AG10803 (cell line): ENCODE measurements at places on chromosomes 4 and X.

DNA sequence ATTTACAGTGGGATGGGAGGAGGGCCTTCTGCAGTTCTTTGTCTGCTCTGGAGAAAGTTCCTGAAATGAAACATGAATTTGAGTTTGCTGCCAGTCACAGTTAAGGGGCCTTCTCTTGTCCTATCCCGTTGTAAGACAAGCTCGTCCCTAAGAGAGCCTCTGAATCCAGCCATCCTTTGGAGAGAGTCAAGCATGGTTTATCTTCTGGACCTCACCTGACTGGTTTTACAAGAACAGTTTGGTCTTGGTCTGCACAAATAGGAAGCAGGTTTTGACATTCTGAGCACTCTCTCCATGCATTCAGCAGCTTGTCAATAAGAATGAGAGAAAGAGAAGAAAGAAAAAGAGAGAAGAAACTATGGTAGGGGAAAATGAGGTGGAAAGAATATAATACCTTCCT, 20.4 kb upstream of the TENM3 start:
- no peak for DNase-seq

DNA sequence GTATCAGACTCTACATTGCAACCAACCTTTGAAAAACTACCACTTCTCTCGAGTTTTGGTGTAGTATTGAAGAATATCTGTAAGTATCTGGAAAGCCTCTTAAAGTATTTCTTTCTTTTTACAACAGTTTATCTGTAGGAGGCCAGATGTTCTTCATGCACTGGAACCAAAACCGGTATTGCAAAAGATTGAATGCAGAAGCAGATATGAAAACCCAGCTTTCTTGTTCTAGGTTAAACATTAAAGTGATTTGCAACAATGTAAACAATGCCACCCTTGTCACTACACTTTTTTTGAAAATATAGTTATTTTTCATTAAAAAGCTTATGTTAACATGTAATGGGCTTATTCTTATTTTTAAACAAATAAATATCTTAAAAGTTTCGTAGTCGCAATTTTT, 27.2 kb downstream of the PLS3 start:
- DNase-seq, result no peak

DNA sequence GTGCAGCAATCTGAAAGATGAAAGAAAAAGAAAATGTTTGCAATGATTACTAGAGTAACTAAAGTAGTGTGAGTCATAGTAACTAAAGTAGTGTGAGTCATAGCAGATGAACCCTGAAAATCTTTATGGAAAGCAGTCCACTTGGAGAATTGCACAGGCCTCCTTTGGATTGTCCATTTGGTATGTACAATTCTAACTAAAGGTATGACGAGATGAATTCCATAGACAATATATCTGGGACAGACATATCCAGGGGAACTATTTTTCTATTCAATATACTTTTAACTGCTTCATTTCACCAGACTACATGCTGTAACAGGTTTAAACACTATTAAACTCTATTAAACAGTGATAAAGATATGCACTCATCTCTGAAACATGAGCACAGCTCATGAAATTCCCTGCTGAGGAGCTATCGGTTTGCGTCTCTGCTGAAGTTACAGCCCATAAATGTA, 798.7 kb downstream of the PCDH7 start:
- peak; percentile 1 for DNase-seq

DNA sequence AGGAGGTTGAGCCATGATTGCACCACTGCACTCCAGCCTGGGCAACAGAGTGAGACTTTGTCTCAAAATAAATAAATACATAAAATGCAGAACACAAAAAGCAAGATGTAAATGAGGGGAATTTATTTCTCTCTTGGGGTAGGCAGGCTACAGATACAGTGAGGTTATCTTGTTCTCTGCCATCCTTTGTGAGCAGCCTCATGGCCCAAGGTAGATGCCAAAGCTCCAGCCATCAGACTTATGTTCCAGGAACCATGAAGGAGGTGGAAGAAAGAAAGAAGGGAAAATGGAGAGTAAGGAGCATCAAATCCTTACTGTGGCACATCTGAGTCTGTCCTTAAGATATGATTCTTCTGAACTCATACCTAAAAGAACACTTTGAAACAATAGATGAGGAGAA, 11.1 kb downstream of the ARSH start:
- DNase-seq, result no peak

- peak; percentile 18 for DNase-seq
These were observed 138.0 kb downstream of the ZNF674 start for GRCh38 chrX:46407036-46407752.

- no peak for DNase-seq
These were observed 3.2 kb downstream of the KDR start for GRCh38 chr4:55122235-55122634.

GRCh38 chr4:101102114-101102742, 245.1 kb downstream of the PPP3CA start:
- peak; percentile 94 for DNase-seq

DNA sequence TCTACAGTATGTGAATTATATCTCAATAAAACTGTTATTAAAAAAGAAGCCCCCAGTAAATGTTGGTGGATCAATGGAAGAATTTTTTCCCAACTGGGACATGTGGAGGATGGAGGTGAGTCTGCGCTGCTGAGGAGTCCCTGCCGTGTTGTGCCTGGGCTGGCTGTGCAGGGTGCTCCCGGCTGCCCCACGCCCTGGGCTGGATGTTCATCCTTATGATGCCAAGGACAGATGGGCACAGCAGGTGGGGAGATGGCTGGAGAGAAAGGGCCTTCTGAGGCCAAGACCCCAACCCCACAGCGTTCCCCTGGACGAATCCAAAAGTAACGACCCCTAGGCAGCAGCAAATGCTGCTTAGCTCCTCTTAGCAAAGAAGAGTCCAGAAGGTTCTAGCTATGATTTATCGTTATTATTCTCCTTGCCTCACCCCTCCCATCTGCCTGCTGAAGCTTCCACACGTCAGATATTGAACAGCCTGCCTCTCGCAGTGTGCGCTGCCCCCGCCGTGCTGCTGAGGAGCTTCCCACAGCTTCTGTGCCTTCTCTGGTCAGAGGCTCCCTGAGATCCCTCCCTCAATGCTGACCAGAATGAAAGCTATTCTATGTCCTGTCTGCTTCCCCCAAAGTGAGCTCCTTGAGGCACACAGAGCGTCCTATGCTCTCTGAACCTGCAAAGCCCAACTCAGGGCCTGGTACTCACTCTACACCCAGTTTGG, 26.5 kb downstream of the HMX1 start:
- DNase-seq, result no peak

GRCh38 chrX:19708683-19709082, 178.7 kb downstream of the SH3KBP1 start:
- no peak for DNase-seq

DNA sequence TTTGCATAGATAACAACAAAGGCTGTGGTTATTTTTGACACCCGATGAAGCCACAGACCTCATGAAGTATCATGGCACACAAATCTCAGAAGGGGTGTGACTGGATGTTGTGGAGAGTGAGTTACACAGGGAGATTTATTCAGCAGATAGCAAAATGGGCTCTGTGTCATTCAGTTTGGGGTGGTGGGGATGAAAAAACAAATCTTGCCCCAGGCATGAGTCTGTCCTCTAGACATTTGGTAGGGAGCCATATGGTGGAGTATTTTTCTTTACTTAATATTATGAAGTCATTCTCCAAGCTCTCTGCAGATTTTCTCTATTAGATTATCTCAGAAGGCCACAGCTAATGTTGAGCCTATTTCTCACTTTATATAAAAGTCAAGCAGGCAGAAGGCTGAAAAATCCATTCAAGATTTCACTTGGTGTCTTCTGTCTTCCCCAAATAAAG, 277.1 kb upstream of the TENM3 start:
- DNase-seq, result peak; percentile 58

GRCh38 chr4:3492741-3493719, 29.9 kb downstream of the DOK7 start:
- no peak for DNase-seq

GRCh38 chr4:48064349-48064748, 47.8 kb downstream of the NIPAL1 start:
- no peak for DNase-seq

- no peak for DNase-seq
These were observed 89.0 kb downstream of the PHEX start for GRCh38 chrX:22121161-22121560.

GRCh38 chr4:7112656-7113055, 44.8 kb upstream of the GRPEL1 start:
- no peak for DNase-seq

GRCh38 chrX:45537936-45538335, 337.3 kb upstream of the DIPK2B start:
- DNase-seq, result peak; percentile 4

- peak; percentile 79 for DNase-seq
These were observed 490.6 kb downstream of the IL15 start for GRCh38 chr4:142126890-142127497.

DNA sequence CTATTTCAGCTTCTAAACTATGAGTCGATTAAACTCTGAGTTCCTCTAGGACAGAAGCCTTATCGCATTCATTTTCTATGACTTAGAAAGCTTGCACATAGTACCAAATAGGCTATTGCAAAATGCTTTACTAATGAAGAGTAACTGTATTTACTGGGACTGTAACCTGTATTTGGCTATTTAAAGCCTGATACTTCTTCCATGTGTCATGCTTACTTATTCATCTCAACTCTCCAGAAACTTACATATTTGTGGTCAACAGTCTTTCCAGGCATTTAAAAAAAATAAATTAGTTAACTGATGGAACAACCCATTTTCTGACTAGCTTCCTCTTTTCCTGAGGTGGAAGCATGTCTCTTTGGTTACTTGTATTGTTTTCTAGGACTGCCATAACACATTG, 467.9 kb downstream of the PCDH11X start:
- no peak for DNase-seq

- no peak for DNase-seq
These were observed 177.4 kb upstream of the PPP1R2C start for GRCh38 chrX:42955349-42955748.

- peak; percentile 63 for DNase-seq
These were observed 84.5 kb upstream of the UXT start for GRCh38 chrX:47743504-47743903.

- no peak for DNase-seq
These were observed 100.8 kb downstream of the NCAPG start for GRCh38 chr4:17911608-17912007.

- no peak for DNase-seq
These were observed 147.9 kb downstream of the DCHS2 start for GRCh38 chr4:154343651-154344050.

GRCh38 chr4:107050525-107051135, 14.5 kb upstream of the DKK2 start:
- peak; percentile 26 for DNase-seq

DNA sequence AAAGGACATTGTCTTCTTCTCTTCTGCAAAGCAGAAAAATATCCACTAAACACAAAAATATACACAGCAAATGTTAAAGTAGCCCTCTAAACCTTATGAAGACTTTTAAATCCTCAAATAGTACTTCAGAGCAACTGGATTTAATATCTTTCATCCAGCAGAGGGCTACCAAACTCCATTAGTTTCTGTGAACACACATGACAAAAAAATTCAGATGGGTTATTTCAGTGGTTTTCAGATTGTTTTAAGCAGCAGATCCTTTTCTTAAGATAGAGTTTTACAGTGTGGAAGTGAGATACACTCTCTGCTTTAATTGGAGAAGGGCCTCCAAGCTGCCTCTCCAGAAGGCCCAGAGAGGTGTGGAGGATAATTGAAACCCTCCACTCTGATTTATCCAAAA, 56.7 kb downstream of the ANK2 start:
- DNase-seq, result peak; percentile 63

DNA sequence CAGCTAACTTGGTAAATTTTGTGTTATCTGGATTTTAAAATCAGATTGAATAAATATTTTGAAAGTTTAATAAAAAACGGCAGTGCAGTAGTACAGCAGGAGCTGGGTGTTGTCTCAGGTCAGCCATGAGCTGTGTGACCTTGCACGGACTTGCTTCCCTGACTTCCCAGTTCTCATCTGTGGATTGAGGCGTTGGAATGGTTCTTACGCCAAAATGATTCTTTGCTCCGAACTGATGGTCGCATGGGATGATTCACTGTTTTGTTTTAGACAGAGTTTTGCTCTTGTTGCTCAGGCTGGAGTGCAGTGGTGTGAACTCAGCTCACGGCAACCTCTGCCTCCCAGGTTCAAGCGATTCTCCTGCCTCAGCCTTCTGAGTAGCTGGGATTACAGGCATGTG, 45.0 kb downstream of the RGS12 start:
- no peak for DNase-seq

DNA sequence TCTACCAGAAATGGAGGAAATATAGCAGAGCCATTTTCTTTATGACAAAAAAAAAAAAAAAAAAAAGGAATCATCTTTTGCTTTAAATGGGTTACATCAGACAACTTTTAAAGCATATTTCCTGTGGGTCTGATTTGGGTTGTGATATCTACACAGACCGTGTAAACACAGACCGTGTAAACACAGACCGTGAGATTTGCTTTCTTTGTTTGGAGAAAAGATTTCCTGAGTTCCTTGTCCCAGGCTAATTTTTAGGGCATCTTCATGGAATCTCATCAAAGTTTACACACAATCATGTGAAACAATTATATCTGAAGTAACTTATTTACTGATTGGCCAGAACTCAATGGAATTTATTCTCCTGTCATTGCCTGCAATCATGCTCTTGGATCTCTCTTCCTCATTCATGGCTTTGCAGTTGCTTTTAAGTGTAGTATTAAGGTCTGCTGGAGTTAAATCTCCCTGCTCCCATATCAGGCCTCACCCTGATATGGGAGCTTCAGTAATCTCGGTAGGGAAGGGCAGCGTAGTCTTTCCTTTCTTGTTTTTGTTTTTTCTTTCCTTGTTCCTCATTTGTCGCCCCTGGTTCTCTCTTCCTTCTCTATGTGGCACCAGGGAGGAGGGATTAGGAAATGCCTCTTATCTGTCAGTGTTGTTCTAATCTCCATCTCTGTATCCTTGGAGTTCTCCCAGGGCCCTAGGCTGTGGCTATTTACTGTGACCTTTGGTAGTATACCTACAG, 248.6 kb upstream of the JADE1 start:
- no peak for DNase-seq

DNA sequence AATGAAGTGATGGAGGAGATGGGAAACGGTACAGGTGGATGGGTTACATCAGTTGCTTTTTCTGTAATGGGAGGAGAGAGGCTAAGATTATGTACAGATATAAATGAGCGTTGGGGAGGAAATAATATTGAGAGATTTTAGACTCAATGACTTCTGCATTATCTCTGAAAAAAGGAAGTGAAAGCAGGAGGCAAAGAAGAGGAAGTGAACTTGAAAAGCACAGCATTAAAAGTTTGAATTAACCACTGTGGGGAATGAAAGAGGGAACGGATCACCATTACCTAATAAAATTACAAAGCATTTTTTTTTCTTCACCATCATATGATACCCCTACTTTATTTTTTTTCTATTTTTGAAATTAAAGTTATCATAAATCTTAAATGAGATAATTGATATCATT, 1025.5 kb downstream of the RPA4 start:
- DNase-seq, result no peak

- DNase-seq, result no peak
These were observed 190.5 kb downstream of the SH3BGRL start for GRCh38 chrX:81392396-81392795.
